Caudate nucleus (tissue), 63 donors: ENCODE measurements at places on chromosomes 13 and 19.

GRCh38 chr13:67390462-67391086, 160.4 kb upstream of the PCDH9 start:
- no peak for DNase-seq

DNA sequence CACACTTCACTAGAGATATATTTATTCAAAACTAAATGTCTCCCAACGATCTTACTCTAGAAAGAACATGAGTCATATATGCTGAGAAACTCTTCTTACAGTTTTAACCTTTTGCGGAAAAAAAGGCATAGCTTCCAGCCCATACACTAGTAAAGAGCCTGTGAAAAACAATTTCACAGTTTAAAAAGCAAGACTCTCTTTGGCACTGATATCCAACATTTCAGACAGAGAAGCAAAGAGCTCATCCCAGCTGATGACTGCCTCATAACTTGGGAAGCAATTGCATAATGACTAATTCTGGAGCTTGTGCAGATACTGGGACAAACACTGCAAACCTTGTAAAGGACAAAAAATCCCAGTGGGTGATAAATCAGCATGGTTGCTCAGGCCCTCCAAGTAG, 88.0 kb downstream of the ENOX1 start:
- DNase-seq, result no peak

GRCh38 chr13:20873348-20873747, 29.2 kb downstream of the XPO4 start:
- no peak for DNase-seq

DNA sequence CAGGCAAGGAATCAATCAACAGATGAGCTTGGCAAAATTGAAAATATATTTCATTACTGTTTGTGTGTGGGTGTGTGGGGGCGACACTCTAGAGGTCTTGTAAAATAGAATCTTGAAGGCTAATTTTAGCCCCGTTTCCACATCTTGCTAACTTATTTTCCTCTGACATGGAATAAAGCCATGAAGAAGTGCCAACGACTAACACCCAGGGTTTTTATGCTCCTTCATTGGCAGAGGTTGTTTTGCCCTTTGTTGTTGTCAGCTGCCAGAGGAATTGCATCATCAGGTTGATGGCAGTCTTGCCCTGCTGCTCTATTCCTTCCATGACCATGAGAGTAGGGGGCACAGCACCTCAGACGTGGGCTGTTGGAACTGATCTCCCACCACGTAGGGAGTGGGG, 30.6 kb upstream of the FAM216B start:
- no peak for DNase-seq

DNA sequence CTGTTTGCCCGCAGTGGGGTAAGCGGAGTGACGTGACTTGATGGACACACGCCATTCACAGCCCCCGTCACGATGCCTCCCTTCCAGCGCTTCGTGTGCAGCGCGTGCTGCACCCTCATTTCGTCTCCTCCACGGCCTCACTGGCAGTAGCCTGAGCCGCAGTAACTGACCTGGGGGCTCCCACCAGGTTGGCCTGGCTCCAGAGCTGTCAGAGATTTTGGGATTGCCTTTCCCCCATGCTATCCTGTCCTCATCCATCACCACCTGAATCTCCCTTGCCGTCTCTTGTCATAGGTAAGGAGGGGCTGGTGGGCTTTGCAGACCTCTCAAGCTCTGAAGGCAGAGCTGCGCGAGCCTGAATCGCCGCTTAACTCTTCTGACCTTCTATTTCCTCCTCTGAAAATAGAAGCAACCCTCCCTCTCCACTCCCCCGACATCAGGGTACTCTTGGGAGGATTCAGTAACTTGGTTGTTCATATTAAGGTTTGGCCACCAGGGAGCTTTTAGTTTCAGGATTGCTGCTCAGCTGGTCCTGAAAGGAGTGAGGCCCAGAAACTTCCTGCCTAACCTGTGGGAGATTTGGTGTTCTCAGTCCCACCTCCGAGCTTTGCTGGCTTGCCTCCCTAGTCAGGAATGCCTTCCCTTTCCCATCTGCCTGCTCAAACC, 27.9 kb downstream of the SIGLEC5 start:
- no peak for DNase-seq

DNA sequence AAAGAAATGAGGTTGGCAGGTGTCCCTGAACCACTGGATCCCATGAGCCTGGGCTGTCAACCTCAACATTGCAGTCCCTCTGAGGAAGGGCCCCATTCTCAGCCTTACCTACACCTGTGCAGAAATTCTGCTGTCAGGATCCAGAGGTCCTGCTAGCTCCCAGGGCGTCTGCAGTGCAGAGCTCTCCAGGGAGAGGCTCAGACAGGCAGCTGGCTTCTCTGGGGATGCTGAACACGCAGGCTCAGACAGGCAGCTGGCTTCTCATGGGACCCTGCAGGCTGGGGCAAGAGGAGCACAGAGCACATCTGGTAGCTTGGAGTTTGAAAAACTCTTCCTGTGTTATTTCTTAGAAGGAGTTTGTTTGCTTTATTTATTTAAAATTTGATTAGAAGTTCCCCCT, 50.9 kb downstream of the TMEM255B start:
- DNase-seq, result no peak

DNA sequence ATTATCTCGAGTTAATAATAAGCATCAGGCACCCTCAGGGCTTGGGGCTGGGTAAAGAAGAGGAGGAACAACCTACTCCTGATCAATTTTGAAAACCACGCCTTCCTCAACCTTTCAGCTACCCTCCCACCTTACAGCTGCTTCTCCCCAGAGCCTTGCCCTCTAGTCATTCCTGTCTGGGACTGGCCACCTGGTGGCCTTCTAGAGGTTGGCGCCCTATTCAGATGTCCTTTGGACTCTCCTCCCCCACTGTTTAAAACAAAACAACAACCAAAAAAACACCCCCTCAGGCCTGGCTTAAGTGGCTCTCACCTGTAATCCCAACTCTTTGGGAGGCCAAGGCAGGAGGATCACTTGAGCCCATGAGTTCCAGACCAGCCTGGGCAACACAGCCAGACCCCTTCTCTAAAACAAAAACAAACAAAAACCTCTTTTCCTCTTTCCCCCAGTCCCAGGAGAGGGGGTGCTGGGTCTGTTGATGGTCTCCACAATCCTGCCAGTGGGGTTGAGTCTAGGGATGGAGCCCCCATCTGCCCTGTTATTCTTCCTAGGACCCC, 62.3 kb downstream of the CCDC70 start:
- DNase-seq, result no peak
